HuH-7.5 (cell line): ENCODE measurements at places on chromosomes 2 and 18.

DNA sequence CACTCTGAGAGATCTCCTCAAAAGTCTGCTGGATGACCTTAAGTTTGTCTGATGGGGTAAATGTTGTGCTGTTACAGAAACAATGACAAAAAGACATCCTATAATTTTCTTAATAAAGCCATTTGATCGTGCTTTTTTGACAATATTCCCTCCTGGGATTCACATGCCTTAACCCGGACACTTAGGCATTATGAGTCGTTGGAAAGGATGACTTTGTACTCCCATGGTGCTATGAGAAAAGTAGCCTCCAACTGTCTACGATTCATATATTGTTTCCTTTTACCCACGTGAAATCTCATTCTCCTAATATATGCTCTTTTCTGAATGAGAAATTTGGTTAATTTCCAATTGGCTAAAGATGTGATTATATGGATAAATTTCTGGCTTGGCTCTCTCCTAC, 6.1 kb upstream of the MPP4 start:
- no peak for DNase-seq

GRCh38 chr18:2112435-2113045, 458.8 kb downstream of the METTL4 start:
- DNase-seq: no peak

- no peak for DNase-seq
These were observed 2.5 kb upstream of the TTLL4 start for GRCh38 chr2:218708086-218708485.

DNA sequence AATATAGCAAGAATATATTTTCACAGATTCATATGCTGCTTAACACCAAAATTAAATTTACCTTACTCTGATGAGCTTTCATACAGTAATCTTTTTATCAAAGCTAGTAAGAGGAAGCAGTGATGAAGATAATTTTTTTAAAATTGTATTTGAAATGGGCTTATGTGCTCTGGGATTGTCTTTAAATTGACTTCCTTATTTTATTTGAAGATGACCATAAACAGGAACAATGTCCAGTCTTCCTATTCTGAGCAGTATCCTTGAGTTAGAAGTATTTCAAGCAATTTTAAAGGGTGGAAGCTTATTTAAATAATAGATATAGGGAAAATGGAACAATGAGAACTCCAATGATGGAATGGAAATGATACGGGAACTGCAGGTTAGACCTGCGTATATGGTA, 211.6 kb downstream of the MCFD2 start:
- DNase-seq: no peak

- DNase-seq: no peak
These were observed 17.0 kb downstream of the TMEM177 start for GRCh38 chr2:119696005-119696404.

DNA sequence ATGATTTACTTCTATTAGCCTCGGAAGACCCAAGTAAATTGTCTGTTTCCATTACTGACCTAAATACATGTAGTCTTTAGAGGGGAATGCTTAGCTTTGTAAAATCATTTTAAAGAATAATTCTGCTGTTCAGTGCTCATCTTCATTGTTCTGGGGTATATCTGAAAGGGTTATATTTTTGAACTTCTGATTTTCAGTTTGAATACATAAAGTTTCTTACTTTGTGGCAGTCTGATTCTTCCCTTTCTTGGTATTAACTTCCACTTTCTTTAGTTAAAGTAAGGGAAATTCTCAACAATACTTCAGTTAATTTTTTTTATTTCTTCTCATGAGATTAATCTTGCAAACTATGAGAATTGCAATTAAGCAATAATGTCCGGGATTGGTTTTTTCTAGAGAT, 148.4 kb downstream of the DOCK10 start:
- no peak for DNase-seq

DNA sequence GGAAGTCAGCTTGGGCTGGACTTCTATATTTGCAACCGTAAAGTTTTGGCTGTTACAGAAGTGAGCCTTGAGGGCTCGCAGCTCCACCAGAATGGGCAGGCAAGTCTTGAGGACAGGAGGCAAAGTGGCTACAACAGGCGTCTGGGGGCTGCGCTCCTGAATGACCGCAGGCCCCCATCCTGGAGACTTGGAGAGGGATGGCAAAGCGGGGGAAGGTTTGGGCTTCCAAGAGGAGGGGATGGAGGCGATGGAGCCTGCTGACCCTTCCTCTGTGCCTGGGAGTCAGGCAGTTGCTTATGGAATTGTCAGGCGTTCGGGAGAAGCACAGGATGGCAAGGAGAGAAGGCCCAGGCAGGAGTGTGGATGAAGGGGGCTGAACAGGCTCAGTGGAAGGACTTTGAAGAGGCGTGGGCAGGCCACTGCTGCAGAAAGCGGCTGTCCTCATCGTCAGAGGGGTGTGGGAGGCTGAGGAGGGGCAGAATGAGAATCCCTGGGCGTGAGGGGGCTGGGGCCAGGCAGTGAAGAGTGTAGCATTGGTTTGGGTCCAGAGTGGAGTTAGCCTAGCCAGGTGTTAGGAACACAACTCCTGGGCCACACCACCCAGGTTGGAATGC, 72.3 kb downstream of the INHBB start:
- DNase-seq: no peak

DNA sequence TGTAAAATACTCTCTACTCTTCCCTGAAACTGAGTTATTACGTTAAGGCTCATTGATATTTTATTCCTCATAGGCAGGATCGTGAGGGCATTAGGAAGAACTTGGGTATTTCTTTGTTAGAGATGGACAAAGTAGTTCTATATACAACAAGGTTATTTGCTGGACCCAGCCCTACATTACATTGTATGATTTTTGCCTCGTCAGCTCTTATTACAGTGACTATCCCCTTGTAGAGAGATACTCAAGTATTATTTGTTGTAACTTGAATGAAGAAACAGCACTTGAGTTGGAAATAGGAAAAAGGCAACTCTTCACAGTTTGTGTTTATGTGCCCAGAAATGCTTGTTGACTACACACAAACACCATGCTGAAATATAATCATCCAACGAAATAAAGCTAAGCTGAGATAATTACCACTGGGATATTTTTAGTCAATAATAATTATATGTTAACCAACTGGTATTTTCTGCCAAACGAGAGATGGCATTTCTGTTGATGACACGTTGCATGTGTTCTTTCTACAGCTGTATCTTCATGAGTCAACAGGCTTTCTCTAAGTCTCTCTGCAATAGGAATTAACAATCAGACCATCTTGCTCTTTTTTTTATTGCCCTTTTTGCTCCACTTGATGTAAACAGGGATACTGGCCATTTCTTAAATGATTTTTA, 947.6 kb downstream of the DPP10 start:
- no peak for DNase-seq

DNA sequence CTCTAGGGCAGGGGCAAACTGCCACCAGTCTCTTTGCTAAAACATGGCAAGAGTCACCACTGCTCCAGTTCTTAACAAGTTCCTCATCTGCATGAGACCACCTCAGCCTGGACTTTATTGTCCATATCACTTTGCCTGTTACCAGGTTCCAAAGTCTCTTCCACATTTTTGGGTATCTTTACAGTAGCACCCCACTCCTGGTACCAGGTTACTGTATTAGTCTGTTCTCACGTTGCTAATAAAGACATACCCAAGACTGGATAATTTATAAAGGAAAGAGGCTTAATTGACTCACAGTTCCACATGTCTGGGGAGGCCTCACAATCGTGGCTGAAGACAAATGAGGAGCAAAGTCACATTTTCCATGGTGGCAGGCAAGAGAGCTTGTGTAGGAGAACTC, 5.5 kb upstream of the DPP4 start:
- DNase-seq: no peak

DNA sequence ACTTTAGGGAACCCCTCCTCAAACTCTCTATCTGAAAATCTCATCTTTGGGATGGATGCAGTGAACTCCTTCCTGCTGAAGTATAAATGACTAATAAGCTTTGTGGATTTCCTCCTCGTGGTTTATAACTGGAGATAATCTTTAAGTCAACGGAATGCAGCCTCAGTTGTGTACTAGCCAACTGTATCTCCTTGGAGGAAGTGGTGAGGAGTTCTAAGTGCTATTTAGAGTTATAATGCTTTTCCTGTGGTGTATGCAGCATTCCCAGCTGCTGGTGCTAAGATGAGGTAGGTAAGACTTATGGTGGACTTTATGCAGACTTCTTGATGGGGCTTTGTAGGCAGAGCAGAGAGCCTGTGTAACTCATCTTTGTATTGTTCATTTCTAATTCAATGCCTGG, 90.9 kb downstream of the LYPD6B start:
- no peak for DNase-seq

- no peak for DNase-seq
These were observed 41.7 kb downstream of the RAMP1 start for GRCh38 chr2:237900891-237901831.

GRCh38 chr2:165563468-165564225, 94.1 kb downstream of the CSRNP3 start:
- no peak for DNase-seq

GRCh38 chr2:200743042-200743676, 68.6 kb upstream of the BZW1 start:
- DNase-seq: no peak

GRCh38 chr2:66437691-66438497, 3.0 kb downstream of the MEIS1 start:
- no peak for DNase-seq

DNA sequence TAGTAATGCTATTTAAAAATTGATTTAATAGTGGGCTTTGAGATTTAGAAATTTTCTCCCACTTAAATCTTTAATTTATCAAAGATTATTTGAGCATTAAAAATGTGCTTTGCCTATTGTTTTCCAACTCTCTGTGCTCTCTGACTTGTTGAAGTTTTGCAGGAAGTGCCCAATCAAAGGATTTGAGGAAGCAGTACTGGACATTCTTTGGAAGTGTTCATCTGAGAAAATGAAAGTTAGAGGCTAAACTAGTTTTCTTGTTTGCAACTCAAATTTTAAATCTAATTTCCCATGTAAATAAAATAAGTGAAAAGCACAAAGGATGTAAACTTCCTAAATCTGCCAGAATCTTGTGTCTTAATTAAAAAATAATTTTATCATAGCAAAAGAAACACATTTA, 89.1 kb downstream of the CAMKMT start:
- DNase-seq: no peak

GRCh38 chr2:33946193-33946592, 347.1 kb upstream of the FAM98A start:
- no peak for DNase-seq

DNA sequence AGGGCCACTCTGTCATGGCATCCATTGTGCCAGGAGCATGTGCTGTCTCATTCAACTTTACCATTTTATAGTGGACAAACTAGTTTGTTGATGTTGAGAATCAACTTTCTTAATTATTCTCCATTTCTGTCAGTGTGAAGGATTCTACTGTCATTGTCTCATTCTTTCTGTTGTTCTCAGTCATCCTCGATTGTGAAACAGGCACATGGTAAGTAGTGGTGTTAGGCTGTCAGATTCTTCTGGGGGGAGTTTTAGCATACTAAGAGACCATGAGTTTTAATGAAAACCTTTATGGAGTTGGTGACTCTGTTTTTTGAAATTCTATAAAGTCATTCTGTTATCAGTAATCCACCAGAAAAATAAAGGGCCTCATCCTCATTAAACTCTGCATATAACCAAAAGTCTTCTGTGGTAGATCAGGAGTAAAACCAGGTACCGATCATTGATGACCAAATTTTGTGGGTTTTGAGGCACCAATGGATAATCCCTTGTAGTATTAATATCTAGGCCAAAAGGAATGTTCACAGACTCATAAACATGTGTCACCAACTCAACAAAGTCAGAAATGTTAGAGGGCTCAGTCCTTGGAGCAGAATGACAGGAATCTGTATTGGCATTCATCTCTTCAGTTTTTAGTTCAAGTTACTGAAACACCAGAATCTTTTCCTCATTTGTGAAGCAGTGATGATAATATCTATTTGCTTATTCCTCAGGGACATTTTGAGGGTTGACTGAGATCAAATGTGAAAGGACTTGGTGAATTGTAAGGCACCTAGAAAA, 73.2 kb downstream of the CERS6 start:
- DNase-seq: no peak

GRCh38 chr2:156486147-156486546, 50.0 kb downstream of the GPD2 start:
- no peak for DNase-seq

GRCh38 chr2:197152451-197153228, 157.9 kb downstream of the ANKRD44 start:
- DNase-seq: no peak

DNA sequence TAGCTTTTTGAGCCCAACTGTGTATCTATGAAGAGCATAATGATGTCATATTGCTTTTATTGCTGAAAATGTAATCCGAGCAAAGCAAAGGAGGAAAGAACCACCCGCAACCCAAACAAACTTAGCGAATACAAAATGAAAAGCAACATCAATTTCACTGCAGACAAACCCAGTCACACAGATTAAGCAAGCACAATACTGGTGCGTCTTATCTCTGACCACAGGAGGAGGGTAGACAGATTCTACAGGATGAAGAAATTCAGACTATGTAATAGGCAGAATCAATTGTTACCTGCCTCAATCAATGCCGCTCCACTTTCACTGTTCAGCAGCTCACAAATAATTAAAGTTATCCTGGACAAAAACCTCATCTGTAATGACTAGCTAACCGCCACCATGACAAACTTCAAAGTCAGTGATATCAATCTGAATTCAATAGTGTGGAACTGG, 115.5 kb upstream of the SP3 start:
- DNase-seq: no peak

DNA sequence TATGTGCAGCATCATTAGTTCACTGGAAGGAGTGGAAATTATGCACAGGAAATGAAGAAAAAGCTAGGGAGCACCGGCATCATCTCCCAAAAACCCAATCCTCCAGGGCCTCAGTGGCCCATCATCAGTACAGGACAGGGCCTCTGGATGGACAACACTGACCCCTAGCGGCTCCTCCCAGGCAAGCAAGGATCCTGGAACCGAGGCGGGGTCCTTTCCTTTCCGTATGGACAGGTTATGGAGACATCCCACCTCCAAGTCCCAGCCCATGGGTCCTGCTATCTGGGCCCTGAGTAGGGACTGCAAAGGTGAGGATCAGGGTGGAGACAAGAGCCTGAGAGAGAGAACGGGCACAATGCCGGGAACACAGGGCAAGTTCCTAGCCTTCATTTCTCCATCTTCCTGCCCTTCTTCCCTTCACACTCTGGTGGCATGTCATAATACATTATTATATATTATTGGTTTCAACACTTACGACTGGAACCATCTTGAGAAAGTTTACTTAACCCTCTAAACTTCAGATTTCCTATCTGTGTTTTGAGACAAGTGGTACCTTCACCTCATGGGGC, 68.2 kb downstream of the ZNF516 start:
- DNase-seq: no peak
